MV-4-11 (cell line): ENCODE measurements at places on chromosomes 13 and 19.
A peak's percentile ranks its signal among the peaks of the same experiment; 100 is the strongest.

GRCh38 chr13:36421447-36421846 lies 10.8 kb upstream of the CCNA1 start:
- DNase-seq, result peak; percentile 83

DNA sequence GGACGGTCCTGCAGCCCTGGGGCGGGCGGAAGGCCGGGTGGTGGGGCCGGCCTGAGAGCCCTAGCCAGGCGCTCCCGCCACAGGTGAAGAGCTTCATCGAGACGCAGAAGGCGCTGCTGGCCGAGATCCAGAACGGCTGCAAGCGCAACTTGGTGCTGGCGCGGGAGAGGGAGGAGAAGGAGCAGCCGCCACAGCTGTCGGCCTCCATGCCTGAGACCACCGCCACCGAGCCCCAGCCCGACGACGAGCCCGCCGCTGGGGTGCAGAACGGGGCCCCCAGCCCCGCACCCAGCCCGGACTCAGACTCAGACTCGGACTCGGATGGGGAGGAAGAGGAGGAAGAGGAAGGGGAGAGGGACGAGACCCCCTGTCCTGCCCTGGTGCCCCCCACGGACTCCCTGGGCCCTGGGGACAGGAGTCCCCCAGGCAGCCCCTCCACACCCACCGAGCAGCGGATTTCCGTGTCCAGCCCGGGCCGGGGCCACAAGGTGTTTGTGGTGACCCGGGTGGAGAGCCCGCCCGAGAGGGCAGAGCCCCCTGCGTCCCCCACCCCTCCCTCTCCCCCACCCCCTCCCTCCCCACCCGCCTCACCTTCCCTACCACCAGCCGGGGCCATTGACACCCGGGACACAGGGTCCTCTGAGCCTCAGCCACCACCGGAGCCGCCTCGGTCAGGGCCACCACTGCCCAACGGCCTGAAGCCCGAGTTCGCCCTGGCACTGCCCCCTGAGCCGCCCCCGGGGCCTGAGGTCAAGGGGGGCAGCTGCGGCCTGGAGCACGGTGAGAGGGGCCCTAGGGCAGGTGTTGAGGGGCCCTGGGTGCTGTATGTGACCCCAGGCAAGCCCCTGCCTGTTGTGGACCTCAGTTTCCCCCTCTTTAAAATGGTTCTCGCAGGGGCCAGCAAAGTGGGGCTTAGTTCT lies 15.3 kb downstream of the NKPD1 start:
- no peak for DNase-seq

DNA sequence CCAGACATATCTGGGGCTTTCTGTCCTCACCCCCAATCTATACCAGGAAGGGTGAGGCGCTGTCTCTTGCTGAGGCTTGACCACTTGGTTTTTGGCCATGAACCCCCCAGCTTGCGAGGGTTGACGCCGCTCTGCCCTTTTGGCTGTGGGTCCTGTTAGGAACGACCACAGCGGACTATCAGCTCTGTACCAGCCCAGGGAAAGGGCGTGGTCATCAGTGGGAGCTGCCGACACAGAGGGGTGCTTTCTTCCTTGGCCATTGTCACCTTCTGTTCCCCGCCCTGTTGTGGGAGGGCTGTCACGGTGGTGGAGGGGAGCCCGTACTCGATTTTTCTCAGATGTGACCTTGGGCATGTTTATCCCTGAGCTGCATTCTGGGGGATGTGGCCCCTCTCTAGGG lies 5.7 kb downstream of the DCAF15 start:
- DNase-seq, result no peak

DNA sequence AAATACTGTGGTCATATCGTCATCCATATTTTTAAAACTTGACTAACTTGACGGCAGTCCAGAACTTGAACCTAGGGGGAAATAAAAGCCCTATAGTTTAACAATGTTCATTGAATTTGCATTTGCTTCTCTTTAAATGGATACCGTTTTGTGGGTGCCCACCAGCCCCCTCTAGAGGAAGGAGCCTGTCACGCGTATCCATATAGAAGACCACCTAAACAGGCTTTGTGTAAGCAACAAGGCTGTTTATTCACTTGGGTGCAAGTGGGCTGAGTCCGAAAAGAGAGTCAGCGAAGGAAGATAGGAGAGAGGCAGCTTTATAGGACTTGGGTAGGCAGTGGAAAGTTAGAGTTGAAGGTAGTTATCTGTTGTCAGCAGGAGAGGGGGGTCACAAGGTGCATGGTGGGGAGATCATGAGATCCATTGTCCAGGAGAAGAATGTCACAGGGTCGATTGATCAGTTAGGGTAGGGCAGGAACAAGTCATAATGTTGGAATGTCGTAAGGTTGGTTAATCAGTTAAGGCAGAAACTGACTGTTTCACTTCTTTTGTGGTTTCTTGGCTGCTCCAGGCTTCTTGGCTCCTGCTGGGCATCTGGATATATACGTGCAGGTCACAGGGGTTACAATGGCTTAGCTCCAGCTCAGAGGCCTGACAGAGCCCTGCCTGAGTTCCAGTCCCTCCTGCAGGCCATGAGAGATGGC lies 42.5 kb upstream of the ANKRD10 start:
- DNase-seq, result peak; percentile 75

DNA sequence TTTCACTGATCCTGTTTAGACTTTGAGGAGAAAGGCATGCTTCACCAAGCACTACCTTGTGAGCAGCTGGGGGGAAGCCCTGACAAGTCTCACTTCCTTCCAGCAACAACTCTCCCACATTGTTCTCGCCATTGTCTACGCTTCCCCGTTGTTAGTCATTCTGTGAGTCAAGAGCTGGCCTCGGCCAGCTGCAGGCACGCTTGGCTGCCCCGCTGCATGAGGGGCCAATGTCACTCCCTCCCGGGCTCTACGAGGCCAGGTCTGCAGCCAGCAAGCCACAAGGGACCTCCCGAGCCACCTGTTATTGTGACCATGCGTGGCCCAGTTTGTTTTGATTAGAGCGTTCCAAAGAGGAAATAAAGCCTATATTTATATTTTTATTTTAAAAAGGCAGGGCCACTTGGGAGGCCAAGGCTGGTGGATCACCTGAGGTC lies 220.9 kb downstream of the FOXO1 start:
- peak; percentile 92 for DNase-seq

DNA sequence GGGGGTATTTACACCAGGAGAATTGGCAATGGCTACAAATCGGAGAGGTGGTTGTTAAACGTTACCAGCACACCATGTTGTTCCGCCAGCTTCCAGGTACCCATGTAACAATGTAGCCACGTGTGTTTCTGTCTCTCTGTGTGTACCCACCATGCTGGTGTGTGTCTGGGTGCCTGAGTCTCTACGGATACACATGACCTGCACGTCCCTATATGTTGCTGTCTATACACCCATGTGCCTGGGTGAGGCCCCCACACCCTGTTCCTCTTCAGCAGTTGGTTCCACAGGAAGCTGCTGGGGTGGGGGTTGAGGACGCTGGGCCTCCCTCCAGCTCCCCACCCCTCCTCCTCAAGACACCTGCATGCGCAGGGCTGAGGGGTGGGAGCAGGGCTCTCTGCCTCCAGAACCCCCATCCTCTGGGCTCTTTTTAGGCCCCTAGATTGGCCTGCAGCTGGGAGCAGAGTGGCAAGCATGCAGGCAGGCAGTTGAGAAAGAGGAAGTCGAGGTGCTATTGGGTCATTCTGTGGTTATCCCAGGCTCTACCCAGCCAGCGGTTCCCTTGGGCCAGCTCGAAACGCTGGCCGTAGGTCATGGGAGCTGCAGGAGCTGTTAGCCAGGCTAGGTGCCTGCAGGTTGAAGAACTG lies at the start of gene ARHGEF18:
ARHGEF18 (plus strand) TSS at position 351 of the 644 bp plus-strand sequence. CDS start 13,954 bp downstream, outside the sequence.
- peak; percentile 99 for DNase-seq

DNA sequence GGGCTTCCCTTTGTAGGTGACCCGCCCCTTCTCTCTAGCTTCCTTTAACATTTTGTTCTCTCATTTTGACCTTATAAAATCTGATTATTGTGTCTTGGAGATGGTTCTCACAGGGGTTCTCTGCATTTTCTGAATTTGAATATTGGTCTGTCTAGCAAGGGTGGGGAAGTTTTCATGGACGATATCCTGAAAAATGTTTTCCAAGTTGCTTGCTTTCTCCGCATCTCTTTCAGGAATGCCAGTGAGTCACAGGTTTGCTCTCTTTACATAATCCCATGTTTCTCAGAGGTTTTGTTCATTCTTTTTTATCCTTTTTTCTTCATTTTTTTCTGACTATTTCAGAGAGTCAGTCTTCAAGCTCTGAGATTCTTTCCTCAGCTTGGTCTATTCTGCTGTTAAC lies 53.6 kb downstream of the POSTN start:
- no peak for DNase-seq

DNA sequence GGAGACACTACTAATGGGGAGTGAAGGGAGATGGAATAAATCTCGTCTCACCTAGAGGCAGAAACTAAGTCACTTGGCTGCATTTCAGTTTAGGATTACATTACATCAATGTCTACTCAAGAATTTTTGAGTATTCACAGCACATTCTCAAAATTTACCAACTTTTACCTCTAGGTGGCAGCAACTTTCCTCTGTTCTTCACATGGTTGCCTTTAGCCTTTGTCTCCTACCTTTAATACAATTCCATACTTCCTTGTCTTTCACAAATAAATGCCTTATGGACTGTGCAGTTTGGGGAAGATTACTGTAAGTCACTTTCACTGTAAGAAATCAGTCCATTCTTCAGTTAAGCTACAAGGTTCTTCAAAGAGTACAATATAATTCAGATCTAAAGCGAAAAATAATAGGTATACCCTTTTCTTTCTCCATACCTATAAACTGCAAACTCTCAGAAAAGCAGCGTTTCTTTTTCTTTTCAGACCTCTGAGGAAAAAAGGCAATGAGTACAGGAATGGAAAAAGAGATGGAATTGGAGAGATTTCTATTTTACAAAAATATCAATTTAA lies 379.4 kb downstream of the KLF12 start:
- DNase-seq, result peak; percentile 14

GRCh38 chr19:38734426-38735256 lies 9.6 kb downstream of the CAPN12 start:
- DNase-seq, result peak; percentile 40

DNA sequence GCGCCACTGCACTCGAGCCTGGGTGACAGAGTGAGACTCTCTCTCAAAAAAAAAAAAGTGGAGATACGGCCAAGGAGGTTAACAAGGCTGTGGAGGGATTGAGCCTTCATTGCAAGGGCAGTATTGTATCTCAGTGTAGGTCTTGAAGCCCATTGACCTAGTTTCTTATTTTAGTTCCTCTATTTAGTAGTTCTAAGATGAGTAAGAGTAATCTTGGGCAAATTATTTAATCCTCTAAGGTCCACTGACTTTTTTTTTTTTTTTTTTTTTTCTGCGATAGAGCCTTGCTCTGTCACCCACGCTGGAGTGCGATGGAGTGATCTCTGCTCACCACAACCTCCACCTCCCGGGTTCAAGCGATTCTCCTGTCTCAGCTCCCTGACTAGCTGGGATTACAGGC lies 14.3 kb upstream of the ILF3 start:
- peak; percentile 99 for DNase-seq

DNA sequence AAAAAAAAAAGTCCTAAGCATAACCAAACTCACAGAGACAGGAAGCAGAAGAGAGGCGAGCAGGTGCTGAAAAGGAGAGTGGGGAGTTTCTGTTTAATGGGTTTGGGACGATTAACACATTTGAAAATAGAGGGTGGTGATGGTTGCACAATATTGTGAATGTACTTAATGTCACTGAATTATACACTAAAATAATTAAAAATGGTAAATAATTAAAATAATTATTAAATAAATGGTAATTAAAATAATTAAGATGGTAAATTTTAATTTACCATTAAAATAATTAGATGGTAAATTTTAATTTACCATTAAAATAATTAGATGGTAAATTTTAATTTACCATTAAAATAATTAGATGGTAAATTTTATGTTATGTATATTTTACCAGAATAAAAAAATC lies 74.8 kb upstream of the XPO4 start:
- no peak for DNase-seq

DNA sequence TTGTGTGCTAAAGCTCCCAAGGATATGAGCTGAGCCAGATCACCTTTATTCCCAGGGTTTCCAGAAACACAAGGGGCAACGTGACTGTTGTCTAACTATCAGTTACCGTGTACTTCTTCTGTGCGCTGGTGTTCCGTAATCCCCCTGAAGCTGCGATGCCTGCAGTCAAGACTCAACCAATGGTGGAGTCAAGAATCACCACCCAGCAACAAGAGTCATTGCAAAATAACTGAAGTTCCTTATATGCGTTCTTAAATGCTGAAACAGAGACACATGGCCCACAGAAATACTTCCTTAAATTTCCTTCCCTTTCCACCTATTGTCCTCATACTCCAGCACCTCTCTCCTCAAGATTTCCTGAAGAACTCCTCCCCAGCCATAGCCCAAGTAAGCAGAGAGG lies 200.2 kb downstream of the KATNAL1 start:
- DNase-seq, result peak; percentile 89

DNA sequence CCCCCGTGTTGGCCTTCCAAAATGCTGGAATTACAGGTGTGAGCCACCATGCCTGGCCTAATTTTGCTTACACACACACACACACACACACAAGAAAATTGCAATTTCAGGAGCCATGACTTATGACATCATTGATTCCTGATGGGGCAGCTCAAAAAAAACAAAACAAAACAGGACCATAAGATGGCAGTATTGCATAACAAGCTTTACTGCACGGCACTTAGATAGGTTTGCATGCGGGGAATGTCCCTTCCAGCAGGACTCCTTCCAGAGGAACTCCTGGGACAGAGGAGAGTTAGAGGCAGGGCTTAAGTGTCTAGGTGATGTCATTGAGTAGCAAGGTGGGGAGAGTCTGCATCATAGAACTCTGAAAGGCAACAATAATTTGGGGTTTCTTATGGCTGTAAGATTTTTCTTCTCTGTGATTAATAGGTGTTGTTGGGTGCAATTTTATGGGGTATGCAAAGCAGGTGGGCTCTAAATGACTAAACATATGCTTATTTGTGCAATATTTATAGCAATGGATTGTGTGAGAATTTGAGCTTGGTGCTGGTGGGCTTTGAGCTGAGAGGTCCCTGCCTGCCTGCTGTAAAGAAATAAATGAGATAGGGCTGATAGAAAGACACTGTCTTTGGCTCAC lies 9.0 kb upstream of the ACSBG2 start:
- peak; percentile 84 for DNase-seq

- DNase-seq, result no peak
Measured at GRCh38 chr19:940591-941291, 14.9 kb downstream of the ARID3A start.

- no peak for DNase-seq
Measured at GRCh38 chr13:41601718-41602445, 144.5 kb downstream of the RGCC start.

GRCh38 chr19:39838569-39838968 lies 4.6 kb upstream of the DYRK1B start:
- no peak for DNase-seq

GRCh38 chr19:44757735-44758505 lies 9.4 kb downstream of the BCL3 start:
- DNase-seq, result no peak

- peak; percentile 33 for DNase-seq
Measured at GRCh38 chr13:103188713-103189326, 122.6 kb upstream of the SLC10A2 start.

DNA sequence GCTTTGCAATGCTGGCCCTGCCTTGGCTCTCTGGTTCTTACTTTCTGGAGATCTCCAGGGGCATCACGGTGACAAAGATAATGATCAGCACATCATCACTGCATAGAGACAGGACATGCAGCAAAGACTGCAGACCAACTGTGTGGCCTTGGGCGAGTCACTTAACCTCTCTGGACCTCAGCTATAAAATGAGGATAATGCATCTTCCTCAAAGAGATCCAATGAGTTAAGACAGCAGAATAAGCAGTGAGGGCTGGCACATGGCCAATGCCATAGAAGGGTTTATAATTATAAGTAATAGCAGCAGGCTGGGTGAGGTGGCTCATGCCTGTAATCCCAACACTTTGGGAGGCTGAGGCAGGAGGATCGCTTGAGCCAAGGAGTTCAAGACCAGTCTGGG lies 2.4 kb downstream of the MAG start:
- DNase-seq, result no peak

- no peak for DNase-seq
Measured at GRCh38 chr13:74768521-74769085, 634.4 kb upstream of the KLF12 start.
